ENCODE measurements at places on chromosomes 6 and 20.
A peak's percentile ranks its signal among the peaks of the same experiment; 100 is the strongest.

GRCh38 chr6:73675466-73676098 is 20.4 kb upstream of the CD109 start:
- peak; percentile 34 for DNase-seq

GRCh38 chr6:28589234-28589956 is 63.7 kb downstream of the GPX5 start:
- DNase-seq = no peak

- DNase-seq = no peak
Measured at GRCh38 chr6:80607811-80608391, 501.4 kb downstream of the BCKDHB start.

- no peak for DNase-seq
Measured at GRCh38 chr6:170417881-170418280, 111.3 kb downstream of the FAM120B start.

- DNase-seq = no peak
Measured at GRCh38 chr6:44898296-44898930, 429.7 kb upstream of the RUNX2 start.
